ENCODE measurements at places on chromosomes 6 and 20.

GRCh38 chr6:33107641-33108040, 31.9 kb downstream of the HLA-DPB1 start:
- DNase-seq, result no peak

DNA sequence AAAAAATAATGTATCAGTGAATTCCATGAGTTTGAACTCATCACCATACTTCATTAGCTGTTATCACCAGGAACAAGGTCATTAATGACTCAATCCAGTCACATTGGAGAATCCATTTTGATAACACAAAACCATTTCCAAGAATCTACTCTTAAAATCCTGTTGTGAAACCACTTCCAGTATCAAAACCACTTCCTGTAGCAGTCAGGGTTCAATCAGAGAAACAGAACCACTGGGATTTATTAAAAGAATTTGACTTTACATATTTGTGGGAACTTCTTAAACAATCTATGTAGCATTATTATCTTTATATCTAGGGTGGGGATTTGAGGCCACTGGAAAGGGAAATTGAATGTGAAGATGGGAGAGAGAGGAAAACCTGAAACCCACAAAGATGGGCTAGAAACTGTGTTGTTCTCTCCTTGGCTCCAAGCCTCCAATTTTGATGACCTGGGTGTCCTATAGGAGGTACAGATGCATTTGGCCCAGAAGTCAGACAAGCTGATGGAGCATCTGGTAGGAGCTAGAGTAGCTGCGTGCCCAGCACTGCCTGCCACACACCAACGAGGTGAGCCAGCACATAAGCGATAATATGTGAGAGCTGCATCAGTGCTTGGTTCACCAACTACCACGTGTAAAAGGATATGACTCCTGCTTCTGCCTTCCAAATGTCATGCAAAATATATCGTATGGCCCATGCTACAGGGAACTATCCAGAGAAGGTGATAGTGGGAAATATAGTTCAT, 117.0 kb downstream of the TMEM200A start:
- no peak for DNase-seq

DNA sequence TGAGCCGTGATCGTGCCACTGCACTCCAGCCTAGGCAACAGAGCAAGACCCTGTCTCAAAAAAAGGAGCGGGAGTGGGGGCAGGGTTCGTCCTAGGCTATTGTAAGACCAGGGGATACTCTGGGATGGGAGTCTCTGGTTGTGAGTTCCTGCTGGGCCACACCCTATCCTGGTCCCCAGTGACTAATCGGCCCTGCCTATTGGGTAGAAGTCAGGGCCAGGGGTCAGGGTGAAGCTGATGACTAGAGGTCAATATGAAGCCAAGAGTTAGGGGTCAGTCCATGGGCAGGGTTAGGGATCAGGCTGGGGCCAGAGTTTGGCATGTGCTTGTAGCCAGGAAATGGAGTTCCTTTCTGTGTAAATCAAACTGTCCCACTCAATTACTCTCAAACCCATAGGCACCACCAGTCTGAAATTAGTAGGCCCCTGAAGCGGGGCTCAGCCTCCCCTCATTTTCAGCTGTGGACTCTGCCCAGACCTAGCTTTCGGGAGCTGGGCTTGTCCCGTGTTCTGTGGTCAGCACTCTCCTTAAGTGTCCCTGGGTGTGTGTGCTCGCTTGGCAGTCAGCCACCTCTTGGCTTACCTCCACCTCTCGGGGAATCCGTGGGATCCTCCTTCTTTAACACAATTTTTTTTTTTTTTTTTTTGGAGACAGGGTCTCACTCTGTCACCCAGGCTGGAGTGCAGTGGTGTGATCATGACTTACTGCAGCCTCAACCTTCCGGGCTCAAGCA, 1.8 kb downstream of the HSPA12B start:
- no peak for DNase-seq

- DNase-seq, result no peak
Measured at GRCh38 chr6:31120151-31120915, at the start of gene CDSN. TSS of gene CDSN (minus strand) at chr6:31120446. CDS start at chr6:31120419, 27 bp downstream.

GRCh38 chr6:41325446-41326066, 9.9 kb upstream of the NCR2 start:
- DNase-seq, result no peak

- no peak for DNase-seq
Measured at GRCh38 chr6:11202513-11203305, 29.8 kb downstream of the NEDD9 start.

- DNase-seq, result no peak
Measured at GRCh38 chr6:14838133-14838583, 407.7 kb upstream of the JARID2 start.

DNA sequence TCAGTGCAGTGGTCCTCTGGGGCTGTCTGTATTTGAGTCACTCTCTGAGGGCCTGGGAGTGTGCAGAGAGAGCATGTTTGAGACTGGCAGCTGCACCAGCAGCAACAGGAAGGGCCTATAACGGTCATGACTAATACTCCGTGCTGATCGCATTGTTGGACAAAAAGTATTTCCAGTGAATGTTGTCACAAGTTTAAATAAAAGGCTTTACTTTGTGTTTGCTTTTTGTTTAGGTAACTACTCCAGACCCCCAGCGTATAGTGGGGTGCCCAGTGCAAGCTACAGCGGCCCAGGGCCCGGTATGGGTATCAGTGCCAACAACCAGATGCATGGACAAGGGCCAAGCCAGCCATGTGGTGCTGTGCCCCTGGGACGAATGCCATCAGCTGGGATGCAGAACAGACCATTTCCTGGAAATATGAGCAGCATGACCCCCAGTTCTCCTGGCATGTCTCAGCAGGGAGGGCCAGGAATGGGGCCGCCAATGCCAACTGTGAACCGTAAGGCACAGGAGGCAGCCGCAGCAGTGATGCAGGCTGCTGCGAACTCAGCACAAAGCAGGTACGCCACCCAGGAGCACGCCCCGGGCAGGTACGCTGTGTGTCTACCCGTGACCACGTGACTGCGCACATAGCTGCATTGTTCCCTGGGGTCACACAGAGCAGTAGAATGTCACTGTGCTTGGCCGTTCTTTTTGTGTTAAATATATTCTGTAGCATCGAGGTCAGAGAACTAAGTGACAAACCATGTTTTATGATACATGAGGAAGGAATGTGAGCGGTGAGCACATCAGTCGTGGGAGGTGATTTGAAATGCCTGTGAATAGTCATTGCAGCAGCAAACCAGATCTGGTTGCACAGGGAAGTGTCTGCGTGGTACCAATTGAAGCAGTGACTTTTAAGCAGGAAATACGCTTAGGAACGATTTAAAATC, 174.7 kb downstream of the TMEM242 start:
- no peak for DNase-seq

- DNase-seq, result no peak
Measured at GRCh38 chr20:41618807-41619311, 682 bp upstream of the CHD6 start.

DNA sequence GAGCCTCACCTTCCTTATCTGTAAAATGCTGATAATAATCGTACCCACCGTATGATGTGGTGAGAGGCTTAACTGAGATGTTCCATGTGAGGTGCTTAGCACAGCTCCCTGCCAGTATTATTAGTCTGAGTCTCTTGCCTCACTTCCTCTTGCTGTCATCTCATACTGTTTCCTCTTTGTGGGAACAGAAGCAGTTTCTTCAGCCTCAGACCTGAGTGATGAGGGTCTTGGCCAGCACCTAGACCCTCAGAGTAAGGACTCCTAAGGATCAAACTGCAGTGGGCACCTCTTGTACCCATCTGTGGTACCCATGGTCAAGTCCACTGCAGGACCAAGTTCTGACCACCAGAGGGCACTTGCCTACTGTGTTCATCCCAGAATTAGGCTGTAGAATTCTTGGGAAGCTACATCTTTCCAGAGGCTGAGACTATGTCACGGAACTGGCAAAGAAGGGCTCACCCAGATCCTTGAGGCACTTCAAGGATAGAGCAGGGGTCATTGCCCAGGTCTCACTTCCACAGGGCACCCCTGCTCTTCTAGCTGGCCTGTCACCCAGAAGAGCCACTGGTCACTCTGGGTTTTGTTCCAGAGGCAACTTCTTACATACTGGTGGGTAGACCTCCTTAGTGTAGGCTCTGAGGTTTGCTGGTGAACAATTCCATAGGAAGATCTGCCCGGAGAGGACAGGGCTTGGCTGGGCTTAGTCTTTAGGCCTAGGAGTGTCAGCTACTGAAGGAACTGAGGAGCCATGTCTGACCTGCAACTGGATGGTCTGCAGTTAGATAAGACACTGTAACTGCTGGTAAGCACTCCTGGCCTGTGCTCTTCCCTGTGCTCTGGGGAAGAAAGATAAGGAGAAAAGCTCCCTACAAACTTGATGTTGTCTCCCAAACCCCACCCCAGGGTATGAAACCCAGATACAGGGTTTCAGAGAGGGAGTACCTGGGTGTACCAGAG, 20.6 kb upstream of the SGK2 start:
- peak; percentile 49 for DNase-seq

DNA sequence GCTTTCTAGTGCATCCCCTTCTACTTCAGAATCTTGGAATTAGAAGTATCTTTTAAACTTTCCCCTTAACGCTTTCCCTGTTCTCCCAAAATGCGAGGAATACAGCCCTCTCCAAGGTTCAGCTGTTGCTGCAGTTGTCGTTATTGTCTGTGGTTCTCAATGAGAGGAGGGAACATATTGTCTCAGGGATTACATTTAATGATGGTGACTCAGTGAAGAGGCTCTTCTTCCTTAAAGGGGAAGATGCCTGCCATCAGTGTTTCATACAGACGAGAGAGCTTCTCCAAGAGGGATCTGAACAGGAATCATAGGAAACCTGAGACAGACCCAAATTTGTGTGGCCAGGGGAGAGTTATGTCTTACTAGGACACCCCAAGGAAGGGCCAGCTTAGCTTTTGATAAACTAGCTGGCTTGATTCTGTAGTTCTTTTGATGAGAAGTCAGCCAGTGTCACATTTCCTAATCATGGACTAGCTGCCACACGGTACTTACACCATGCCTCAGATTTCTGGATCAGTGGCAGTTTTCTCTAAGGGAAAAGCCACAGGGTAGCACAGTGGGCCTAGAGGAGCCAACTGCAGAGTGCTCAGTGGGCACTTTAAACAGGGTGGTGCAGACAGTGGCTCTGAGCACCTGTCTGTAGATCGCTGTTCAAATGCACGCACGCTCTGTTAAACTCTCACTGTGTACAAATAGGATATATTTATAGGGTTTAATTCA, 59.7 kb upstream of the TMEM181 start:
- no peak for DNase-seq

- DNase-seq, result no peak
Measured at GRCh38 chr6:10424040-10424439, 9.2 kb upstream of the TFAP2A start.

DNA sequence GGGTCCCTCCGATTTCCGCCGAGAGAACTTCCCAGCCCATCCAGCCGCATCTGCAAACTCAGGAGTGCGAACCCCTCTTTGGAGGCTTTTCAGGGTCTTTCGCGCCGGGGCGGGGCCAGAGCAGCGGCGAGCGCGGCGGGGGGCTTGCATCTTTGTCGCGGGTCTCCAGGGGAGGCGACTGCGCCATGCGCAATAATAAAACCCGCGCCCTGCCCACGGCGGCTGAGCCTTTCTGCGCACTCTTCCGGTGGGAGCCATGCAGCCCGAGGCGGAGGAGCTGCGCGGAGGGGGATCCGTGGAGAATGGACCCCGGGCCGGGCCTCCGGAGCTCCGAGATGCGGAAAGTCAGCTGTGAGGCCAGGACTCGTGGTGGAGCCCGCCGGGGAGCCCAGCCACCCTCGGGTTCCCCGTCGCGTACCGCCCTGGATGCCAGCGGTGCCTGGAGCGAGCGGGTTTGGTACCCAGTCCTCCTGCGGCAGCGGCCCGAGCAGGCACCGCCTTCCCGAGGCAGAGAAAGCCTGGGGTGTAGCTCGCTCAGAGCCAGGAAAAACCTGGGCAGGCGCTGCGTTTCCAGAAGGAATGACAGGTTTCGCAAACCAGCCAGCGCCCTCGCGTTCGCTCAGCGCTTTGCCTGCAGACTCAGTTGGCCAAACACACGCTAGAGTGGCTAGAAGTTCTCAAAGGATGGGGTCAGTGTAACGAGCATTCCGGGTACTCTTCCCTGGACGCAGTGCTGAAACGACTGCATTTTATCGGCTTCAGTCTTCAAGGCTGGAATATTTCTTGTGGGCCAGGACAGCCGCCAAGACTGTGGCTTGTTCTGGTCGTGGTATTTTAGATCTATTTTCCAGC, 1.2 kb downstream of the AKAP12 start:
- DNase-seq, result peak; percentile 39

- no peak for DNase-seq
Measured at GRCh38 chr6:168238159-168238909, 81.2 kb downstream of the DACT2 start.

DNA sequence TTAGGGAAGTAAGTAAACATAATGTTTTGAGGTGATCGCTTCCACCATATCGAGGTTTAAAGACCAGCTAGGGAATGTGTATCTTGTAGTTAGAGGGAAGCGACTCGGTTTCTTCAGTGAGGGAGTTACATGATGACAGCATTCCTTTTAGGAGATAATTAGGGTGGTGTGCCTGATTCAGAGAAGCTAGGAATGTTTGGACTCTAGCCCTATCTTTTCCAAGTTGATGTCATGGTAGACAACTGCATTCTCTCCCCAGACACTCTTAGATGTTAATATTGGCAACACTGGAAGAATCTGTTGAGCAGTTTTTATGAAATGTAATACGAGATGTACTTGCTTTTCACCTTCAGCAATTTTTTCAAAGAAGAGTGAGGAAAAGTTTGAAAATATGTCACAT, 12.9 kb upstream of the HIVEP1 start:
- no peak for DNase-seq

DNA sequence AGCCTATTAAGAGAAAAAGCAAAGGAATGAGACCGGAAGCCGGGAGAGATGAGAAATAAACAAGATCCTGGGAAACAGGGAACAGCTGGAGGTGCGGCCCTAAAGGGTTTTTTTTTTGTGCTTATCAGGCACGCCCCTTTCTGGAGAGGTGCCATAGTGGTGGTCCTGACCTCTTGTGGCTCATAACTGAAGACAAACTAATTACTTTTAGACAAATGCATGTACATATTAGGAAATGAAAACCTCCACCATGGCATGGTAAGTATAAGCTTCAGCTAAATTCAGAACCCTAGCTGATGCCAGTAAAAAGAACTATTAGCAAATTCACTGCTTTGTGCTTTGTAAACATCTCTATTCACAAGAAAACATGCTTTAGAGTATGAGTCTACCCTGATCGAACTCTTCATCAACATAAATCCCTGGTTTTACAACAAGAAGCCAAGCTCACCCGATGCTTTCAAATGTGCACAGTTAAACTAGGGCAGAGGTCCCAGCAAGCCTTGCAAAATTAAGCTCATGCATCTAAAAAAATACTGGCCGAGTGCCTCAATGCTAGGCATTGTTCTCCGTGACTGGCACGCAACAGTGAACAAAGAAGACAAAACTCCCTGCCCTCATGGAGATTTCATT, 96.4 kb upstream of the MRPS10 start:
- DNase-seq, result no peak

Data from tibial nerve (tissue), 4 donors.